CD8-positive, alpha-beta memory T cell (primary cell): ENCODE measurements at places on chromosomes 4 and X. TPM values are rescaled to one million over a fixed set of nuclear protein-coding genes. Genes with fewer than 3 reads are reported as not detected.

The ADRA2C gene
- not detected for total RNA-seq

The MGAT4D gene
- total RNA-seq = not detected

The EREG gene
- total RNA-seq = not detected

The LAMTOR3 gene
- total RNA-seq = 37.9 TPM

The TREX2 gene
- 2.3 TPM for total RNA-seq

The HAND2 gene
- total RNA-seq = not detected

The SSX1 gene
- not detected for total RNA-seq

The SOWAHD gene
- 0.33 TPM for total RNA-seq
